ENCODE measurements at places on chromosomes 5 and 9. TPM values are rescaled to one million over a fixed set of nuclear protein-coding genes. Genes with fewer than 3 reads are reported as not detected.

Gene PROB1
- 6.2 TPM for total RNA-seq

Gene HAVCR2
- total RNA-seq, result 0.06 TPM

Gene OBP2B
- total RNA-seq, result not detected

Gene TUSC1
- total RNA-seq, result 11.7 TPM

Gene PCDHGC5
- 1.7 TPM for total RNA-seq

Gene PCDHGC4
- 0.69 TPM for total RNA-seq

Gene CETN3
- total RNA-seq, result 22.1 TPM

Gene PLAA
- total RNA-seq, result 32.3 TPM

Gene NFX1
- 23.4 TPM for total RNA-seq

Gene SLC27A6
- not detected for total RNA-seq

Gene BARHL1
- not detected for total RNA-seq

DNA sequence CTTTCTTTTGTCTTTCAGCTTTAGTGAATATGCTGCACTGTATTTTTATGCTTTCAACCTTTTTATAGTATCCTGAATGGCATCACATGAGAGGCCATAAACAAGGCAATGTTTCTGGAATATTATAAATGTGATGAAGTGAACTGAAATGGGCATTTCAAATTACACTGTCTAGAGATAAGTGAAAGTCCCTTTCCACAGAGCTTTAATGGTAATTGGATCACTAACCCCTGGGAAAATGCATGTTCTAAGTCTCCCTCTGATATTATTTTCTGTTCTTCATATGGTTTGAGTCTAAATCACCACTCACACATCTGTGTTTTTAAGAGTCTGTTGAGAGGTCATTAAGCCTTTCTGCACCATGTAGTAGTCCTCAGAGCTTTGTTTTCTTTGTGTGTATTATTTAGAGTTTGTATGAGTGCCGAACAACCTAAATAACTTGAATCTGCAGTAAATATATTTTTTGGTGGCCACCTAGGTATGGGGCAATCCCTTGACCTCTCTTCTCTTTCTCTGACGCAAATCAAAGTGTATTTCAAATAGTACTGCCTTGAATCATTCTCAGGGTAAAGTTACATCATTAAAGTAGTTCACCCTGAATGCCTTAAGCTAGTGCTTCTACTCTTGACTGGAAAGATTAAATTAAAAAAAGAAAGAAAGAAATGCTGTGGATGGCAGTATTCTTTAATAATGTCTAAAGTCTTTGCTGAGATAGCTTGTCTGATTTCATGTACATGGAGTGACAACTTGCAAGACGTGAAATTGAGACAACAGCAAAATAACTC, 1931.0 kb upstream of the CDH6 start:
- no peak for DNase-seq

- no peak for DNase-seq
Observed at GRCh38 chr5:119288379-119289033, 67.3 kb upstream of the TNFAIP8 start.

- DNase-seq, result no peak
Observed at GRCh38 chr5:76303921-76304320, 99.2 kb upstream of the IQGAP2 start.

- no peak for DNase-seq
Observed at GRCh38 chr5:129991780-129992179, 87.5 kb downstream of the CHSY3 start.

GRCh38 chr5:180718810-180719453, 20.9 kb downstream of the OR2Y1 start:
- peak; percentile 44 for DNase-seq

GRCh38 chr5:127935398-127935797, 148.2 kb upstream of the SLC12A2 start:
- DNase-seq, result no peak

- DNase-seq, result no peak
Observed at GRCh38 chr9:13900449-13900848, 413.5 kb downstream of the NFIB start.

GRCh38 chr9:111463048-111463447, 21.1 kb downstream of the ECPAS start:
- no peak for DNase-seq

DNA sequence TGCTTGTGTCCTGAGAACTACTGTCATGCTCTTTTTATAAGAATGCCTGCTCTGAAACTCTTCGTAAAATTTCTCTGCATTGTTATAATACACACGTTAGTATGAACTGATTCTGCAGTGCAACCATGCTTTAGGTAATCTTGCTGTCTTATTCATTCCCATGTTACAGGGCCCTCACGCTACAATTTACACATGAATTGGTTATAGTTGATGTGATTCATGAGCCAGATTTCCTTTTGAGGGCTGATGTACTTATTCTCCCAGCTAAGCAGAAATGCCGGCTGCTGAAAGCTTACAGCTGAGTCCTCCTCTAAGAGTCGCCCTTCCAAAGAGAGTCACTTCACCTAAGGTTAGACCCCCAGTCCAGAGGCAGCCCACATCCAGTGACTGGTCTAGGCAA, 233.5 kb upstream of the PCSK5 start:
- no peak for DNase-seq

DNA sequence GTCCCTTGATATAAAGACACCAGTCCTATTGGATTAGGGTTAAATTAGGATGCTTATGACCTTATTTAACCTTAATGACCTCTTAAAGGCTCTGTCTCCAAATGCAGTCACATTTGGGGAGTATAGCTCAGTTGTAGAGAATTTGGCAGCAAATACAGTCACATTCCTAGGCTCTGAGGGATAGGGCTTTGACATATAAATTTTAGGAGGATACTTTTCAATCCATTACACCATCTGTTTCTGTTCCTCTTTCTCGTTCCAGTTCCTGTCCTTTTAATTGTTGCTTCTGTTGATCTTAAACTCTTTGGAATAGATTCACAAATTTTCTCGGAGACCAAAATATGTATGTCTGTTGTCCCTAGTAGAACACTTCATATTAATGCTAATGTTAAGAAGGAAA, 390.0 kb upstream of the PCSK5 start:
- no peak for DNase-seq

DNA sequence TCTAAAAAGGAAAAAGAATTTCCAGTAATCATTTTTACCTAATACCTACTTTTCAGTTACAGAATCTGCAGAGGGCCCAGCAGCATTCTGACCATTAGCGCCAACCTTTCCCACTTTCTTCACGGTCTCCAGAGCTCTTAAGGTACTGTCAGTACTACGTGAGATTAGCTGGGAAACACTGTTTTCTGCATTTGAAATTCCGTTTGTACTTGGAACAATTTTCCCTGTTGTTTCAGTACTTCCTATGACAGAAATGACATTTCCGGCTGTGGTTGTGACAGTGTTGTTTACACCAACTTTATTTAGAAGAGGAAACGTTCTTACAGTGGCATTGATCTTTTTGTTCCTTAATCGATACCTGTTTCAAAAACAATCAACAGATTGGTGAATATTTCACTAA, 36.9 kb upstream of the PDCL start:
- no peak for DNase-seq

- no peak for DNase-seq
Observed at GRCh38 chr9:84945878-84946538, 276.5 kb downstream of the NTRK2 start.

- DNase-seq, result no peak
Observed at GRCh38 chr5:79929095-79929494, 62.0 kb downstream of the MTX3 start.

GRCh38 chr5:33310451-33310850, 130.3 kb upstream of the TARS1 start:
- DNase-seq, result peak; percentile 74

GRCh38 chr5:64794053-64794770, 25.5 kb downstream of the CWC27 start:
- DNase-seq, result no peak

GRCh38 chr5:74240783-74241750, 399.5 kb downstream of the ENC1 start:
- no peak for DNase-seq

GRCh38 chr9:36138901-36139300, 2.4 kb downstream of the GLIPR2 start:
- DNase-seq, result no peak

GRCh38 chr5:7533941-7534340, 138.0 kb downstream of the ADCY2 start:
- no peak for DNase-seq

DNA sequence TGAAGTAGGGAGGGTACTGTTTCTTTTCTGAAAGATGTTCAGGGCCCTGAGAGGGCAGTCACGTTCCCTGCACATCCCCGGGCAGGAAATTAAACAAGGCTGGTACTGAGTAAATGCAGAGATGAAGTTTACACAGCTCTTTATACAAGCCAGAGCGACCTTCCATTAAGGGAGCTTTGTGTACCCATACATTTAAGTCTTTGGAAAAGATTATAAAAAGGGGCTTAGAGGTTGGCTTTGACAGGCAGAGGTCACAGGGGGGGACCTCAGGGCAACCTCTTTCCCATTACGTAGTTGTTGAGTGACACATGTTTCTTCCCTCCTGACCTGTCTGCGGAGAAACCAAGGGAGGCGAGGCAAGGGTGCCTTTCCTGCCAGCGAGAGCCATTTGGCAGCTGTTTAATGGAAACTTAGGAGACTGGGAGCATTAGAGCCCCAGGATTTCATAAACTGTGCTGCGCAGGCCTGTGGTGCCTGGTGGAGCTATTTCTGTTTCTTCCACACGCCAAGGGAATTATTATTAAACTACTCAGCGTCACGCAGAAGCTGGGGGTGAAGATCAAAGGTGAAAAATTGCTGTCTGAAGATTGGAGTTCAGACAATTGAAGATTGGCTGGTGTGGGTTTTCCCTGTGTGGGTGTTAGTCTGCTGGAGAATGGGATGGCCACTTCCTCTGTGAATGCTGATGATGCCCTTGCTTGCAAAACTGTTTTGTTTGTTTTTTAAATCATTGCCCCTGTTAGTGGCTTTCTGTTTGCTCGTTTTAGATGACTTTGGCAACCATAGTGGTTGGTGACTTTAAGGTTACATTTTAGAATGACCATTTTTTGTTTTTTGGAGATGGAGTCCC, 3.2 kb upstream of the SMIM32 start:
- DNase-seq, result no peak

GRCh38 chr5:160354666-160355065, 15.8 kb downstream of the C1QTNF2 start:
- DNase-seq, result no peak

DNA sequence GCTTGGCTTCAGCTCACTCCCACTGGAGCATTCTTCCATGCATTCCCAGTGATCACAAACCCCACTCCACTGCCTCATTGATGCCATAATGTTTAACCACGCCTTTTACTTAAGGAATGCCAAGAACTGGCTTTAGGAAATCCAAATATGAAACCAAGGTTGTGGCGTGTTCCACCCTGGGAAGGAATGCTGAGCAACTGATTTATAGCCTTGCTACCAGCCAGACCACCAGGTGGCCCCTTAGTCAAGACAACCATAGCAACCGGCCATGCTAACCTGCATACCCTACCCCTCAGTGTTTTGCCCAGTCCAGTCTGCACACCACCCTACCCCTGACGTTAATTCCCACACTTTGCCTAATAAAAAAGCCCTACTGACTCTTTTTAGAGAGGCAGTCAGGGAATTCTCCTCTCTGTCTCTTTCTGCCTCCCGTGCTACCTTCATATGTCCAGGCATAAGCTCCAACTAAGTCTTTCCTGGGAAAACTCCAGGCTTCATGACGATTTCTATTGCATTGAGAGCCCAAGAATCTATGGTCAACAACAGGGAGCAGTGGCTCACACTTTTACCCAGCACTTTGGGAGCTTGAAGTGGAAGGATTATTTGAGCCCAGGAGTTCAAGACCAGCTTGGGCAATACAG, 27.0 kb upstream of the PRRC2B start:
- DNase-seq, result peak; percentile 52

GRCh38 chr9:99340281-99340680, 118.2 kb downstream of the SEC61B start:
- peak; percentile 72 for DNase-seq

GRCh38 chr5:151143645-151144044, 13.9 kb downstream of the ANXA6 start:
- DNase-seq, result no peak

DNA sequence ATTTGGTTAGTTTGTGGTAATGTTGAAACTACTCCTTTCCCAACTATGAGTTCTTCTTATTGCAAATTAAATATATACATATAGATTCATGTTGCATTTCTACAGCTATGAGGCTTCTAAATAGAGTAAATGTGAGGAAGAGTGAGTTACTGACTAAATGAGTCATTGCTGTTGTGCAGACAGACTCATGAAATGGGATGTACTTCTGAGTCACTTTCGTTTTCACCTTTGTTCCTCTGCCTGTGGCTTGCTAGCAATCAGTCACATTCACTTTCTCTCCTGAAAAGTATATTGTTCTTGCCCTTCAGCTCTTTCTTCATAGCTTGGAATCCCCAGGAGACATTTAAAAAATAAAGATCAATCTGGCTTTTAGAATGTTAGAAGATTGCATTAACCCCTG, 295.5 kb upstream of the SMC2 start:
- peak; percentile 0 for DNase-seq

GRCh38 chr5:151234476-151235238, 10.8 kb upstream of the CCDC69 start:
- DNase-seq, result peak; percentile 29

DNA sequence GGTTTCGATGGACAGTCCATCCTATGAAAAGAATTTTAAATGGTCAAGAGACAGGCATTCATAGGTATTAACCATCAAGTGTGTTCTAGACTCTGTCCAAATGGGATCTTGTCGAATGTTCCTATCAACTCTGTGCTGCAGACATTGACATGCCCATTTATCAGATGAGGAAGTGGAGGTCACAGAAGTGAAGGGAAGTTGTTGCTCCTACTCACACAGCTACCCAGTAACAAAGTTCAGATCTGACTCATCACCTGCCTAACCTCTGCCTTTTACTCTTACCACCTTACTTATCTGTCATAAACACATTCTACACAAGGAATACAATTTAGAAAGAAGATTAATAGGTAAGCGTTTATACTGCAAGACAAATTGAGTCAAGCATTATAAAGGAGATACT, 426.2 kb upstream of the BRINP1 start:
- no peak for DNase-seq

- DNase-seq, result no peak
Observed at GRCh38 chr5:2946315-2946714, 194.8 kb upstream of the IRX2 start.

GRCh38 chr5:160387445-160387844, 12.4 kb downstream of the FAM200C start:
- DNase-seq, result no peak

DNA sequence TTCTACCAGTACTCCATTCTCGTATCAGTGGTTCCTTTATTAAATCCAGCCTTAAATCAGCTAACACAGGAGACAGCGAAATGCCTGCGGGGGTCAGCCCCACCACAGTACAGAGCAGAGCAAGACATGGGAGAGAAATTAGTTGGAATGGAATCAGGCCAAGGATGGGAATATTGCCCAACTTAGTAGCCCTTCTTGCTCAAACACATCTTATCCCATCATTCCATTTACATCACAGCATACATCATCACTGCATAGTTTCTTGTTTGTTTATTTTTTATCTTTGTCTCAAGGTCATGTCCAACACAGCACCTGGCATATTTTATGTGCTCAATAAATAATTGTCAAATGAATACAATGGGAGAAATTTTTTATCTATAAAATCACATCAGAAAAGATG, 34.3 kb upstream of the DAB2 start:
- DNase-seq, result no peak

DNA sequence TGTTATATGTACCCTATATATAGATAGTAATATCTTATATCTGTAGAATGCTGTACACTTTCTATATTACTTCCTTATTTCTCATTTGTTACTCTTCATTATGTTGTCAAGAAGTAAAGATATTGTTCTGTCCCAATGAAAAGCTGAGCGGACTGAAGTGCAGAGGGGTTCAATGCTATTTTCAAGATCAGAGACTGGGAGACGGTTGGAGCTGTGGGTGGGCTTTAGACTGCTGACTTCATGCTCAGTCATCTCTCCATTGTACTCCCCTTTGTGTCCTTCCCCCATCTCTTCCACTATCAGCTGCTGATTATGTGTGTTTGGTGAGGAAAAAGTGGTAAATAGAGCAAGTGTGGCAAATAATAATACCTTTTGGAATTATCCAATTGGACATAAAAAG, 532.3 kb upstream of the ZNF608 start:
- no peak for DNase-seq

Measured in LHCN-M2 (cell line).